Urinary bladder (tissue), 4 donors: ENCODE measurements at places on chromosomes 7 and 10. TPM values are rescaled to one million over a fixed set of nuclear protein-coding genes. Genes with fewer than 3 reads are reported as not detected.
A peak's percentile ranks its signal among the peaks of the same experiment; 100 is the strongest.

The DBF4 gene
- polyA plus RNA-seq, result 4.5 TPM

DNA sequence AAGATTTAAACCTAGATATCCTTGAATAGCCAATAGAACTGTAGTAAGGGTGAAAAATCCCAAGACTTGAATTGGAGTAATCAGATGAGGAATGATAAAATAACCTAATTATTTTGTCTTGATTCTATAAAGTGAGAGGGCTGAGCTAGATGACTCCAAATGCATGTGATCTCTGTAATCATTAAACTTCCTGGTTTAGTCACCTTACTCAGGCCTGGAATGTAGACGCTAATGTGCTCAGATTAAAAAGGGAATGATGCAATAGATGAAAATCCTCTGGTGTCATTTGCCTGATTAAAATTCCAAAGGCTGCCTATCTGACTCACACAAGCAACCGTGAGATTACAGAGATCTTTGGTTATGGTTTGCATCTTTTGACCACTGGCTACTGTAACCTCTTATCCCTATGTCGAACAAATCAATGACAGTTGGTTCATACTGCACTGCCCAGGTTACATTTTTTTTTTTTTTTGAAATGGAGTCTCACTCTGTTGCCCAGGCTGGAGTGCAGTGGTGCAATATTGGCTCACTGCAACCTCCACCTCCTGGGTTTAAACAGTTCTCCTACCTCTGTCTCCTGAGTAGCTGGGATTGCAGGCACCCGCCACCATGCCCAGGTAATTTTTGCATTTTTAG, 2.9 kb upstream of the HKDC1 start:
- no peak for DNase-seq

The FRMD4A gene
- 15.1 TPM for polyA plus RNA-seq

DNA sequence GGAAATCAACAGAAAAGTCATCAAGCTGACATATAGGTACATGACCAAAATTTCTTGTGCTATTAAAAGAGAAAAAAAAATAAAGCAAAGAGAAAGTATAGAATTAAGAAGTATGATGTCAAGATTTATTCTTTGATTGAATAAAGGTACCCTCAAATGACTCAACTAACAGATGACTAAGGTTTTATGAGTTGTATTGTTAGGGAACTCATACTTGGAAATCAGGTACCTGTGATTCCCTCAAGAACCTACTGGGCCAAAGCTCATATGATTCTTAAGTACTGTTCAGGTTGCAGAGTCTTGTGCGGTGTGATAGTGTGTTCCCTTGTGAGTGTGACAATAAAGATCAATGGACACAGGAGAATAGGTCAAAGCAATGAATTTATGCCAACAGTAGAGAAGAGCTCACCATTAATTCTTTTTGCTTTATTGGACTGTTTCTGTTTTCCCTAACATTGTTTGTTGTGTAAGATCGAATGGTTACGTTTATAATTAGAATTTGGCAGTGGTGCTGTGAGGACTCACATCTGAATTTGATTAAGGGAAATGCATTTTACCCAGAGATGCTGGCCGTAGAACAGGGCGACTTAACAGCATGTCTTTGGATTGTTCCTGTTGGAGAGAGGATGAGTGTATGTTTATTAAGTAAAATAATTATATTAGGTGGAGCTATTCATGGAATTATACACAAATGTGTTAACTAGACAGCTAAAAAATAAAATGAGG, 293.2 kb upstream of the SEMA3D start:
- peak; percentile 21 for DNase-seq

DNA sequence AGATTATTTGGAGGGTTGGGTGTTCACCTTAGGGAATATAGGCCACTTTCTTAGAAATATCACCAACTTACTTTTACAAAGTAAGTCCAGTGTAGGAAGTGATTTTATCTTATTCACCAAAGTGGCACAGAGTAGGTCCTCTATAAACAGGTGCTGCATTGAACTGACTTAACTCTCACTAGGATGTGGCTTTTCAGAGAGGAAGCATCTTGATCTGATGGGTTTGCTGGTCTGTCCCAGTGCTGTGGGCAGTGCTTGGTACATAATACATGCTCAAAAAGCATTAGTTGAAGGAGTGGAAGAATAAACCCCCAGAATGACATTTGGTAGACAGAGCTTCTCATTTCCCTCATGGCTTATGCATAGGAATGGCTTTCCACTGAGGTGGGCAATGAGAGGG, 334.7 kb downstream of the LRMDA start:
- no peak for DNase-seq

The CAV2 gene
- 86.5 TPM for polyA plus RNA-seq

- DNase-seq, result no peak
Observed at GRCh38 chr10:128694168-128694850, 568.1 kb upstream of the MKI67 start.

DNA sequence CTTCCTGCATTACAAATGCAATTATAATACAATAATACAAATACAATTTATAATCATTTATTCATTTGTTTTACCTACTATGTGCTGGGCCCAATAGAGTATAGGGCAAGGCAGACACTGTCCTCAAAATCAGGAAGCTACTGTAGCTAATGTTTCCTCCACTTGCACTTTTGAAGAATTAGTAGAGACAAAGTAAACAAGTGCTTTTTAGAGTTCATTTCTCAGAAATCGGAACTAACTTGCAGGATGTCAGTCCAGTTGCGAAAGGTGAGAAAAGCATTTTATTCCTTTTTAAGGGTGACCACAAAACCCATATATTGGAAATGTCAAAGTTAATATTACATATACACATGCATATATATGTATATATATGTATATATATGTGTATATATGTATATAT, 14.2 kb downstream of the ADRB1 start:
- no peak for DNase-seq

- no peak for DNase-seq
Observed at GRCh38 chr10:104344219-104344618, 6.0 kb upstream of the ITPRIP start.
